HT1080 (cell line): ENCODE measurements at places on chromosomes 3 and 15. TPM values are rescaled to one million over a fixed set of nuclear protein-coding genes. Genes with fewer than 3 reads are reported as not detected.

A4GNT gene
- total RNA-seq = not detected in 2 replicates

UBA7 gene
- 8.1 and 13.0 TPM in 2 replicates for total RNA-seq

TMEM108 gene
- 0.23 and 0.27 TPM in 2 replicates for total RNA-seq

SSUH2 gene
- total RNA-seq = 0.37 TPM in 1 of 2 replicates, not detected in the other

FGF12 gene
- 1.3 and 2.2 TPM in 2 replicates for total RNA-seq

TNFAIP8L3 gene
- 1.8 and 2.3 TPM in 2 replicates for total RNA-seq

CACNA2D3 gene
- 0.14 TPM in 1 of 2 replicates, not detected in the other for total RNA-seq

LHFPL4 gene
- total RNA-seq = not detected in 2 replicates

PRRT3 gene
- 1.0 and 1.3 TPM in 2 replicates for total RNA-seq
